ENCODE measurements at places on chromosomes 1 and 21.

DNA sequence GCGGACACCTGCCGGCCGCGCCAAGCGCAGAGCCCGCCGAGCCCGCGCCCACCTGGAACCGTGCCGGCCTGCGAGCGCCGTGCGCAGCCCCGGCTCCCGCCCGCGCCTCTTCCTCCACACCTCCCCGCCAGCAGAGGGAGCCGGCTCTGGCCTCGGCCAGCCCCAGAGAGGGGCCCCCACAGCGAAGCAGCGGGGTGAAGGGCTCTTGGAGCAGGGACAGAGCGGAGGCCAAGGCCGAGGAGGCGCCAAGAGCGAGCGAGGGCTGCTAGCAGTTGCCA, 50.1 kb upstream of the KRTAP19-8 start:
- no peak for DNase-seq

- DNase-seq, result no peak
Measured at GRCh38 chr1:162717548-162718184, 72.8 kb upstream of the HSD17B7 start.

- DNase-seq, result no peak
Measured at GRCh38 chr1:205662791-205663190, 17.5 kb downstream of the SLC45A3 start.

DNA sequence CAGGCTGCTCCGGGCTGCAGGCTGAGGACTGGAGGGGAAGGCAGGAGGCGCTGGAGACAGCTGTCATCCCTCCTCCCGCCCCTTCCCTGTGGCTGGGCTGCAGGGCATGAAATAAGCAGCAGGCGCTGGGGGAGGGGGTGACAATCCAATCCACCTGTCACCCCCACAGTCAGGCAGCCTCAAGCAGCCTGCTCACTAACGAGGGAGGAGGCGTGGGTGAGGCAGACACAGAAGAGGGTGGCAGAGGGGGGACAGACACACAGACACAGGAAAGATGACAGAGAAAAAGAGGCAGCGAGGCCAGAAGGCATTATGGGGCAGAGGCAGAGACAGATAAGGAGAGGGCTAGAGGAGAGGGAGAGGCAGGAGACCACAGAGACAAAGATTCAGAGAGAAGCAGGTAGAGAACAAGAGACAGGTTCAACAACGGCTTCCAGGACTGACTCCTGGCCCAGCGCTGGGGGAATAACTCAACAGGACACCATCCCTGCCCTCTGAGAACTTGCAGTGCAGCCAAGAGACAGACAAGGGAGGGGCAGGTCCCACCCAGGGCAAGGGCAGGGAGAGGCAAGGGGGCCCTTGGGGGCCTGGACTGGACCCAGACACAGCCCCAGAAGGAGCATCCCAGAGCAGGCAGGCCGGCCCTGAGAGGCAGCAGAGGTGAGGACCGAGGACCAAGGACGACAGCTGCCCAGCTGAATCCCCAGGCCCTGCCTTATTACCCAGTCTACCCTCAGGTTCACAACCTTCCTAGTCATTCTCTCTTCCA, 11.2 kb downstream of the MEF2D start:
- DNase-seq, result no peak

GRCh38 chr1:1150100-1150499, 23.6 kb upstream of the TTLL10 start:
- no peak for DNase-seq

DNA sequence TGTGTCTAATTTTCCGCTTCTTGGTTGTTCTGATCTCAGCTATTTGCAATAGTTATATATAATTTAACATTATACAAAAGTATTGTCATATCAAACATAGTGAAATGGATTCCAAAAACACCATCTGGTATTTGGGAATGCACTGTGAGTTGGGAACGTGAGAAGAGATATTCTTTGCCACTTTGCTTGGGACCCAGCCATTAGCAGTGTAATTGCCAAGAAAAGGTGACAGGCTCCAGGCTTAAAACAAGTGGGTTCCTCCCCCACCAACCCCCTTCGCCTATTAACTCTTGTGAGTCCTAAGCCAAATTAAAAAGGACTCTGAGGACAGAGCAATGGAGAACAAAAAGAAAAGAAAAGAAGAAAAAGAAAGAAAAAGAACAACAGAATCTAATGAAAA, 186.7 kb upstream of the NFIA start:
- no peak for DNase-seq

- no peak for DNase-seq
Measured at GRCh38 chr1:17635276-17635675, 95.8 kb downstream of the ARHGEF10L start.

- no peak for DNase-seq
Measured at GRCh38 chr1:56965191-56965590, 624 bp downstream of the C8B start.

GRCh38 chr1:20716232-20716631, 1.6 kb downstream of the KIF17 start:
- DNase-seq, result no peak

- no peak for DNase-seq
Measured at GRCh38 chr1:56451491-56451890, 127.9 kb downstream of the PLPP3 start.

- no peak for DNase-seq
Measured at GRCh38 chr1:235047331-235047871, 81.2 kb downstream of the TOMM20 start.

DNA sequence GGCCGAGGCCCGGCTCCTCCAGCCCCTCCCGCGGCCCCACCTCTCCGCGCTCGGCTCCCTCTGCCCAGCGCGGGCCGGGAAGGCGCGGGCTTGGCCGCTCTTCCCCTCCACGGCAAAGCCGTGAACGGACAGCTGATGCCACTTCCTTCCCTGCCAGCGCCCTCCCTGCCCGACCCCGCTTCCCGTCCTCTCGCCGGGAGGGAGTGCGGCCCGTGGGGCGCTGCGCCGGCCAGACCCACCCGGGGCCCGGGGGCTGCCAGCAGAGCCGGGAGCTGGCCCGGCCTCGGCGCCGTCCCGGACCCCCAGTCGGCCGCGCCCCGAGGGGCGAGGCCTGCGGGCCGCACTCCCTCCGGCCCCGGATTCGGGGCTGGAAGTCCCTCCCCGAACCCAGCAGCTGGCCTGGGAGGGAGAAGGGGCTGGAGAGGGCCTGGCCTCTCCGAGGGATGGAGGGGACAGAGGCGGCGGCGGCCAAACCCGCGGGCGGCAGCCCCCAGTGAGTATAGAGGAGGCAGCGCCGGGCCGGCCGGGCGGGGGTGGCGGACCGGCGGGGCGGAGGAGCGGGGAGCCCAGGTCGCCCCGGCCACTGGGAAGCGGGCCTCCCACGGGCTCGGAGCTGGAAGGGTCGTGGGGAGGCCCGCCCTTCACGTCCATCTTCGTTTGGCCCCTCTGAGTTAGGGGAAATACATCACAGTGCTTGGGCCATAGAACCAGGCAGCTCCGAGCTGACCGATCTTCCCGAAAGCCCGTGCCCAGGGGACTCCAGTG, at the start of gene KIAA1614:
Gene KIAA1614, plus strand, starts transcription at position 97 of the 765 bp plus-strand sequence. Its CDS starts 347 bp downstream, at position 444.
- peak; percentile 61 for DNase-seq

GRCh38 chr1:168180148-168180524, 1.4 kb downstream of the TIPRL start:
- DNase-seq, result no peak

GRCh38 chr1:173717238-173717637, 2.5 kb downstream of the KLHL20 start:
- DNase-seq, result no peak

DNA sequence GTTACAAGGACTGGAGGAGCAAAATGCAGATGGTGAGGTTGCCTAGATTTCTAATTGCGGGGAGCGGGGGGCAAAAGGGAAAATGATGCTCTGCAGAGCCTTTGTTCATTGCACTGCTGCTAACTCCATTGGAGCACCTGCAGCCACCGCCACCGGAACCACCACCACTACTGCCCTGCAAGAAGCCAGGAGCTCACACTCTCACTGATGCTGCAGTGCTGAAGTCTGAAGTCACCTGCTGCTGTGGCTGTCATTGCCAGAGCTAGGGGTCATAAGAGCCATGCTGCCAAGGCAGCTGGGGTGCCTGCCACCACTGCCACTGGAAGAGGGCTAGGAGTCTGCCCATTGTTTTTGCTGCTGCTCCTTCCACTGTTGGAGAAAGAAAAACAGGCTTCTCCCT, 7.3 kb upstream of the HPCAL4 start:
- DNase-seq, result no peak

GRCh38 chr1:175171036-175171913, 21.3 kb downstream of the KIAA0040 start:
- no peak for DNase-seq

GRCh38 chr1:219324629-219325367, 151.1 kb downstream of the LYPLAL1 start:
- no peak for DNase-seq

GRCh38 chr1:100308777-100309176, 42.8 kb downstream of the RTCA start:
- no peak for DNase-seq

GRCh38 chr1:30409476-30410152, 313.8 kb downstream of the MATN1 start:
- peak; percentile 47 for DNase-seq

DNA sequence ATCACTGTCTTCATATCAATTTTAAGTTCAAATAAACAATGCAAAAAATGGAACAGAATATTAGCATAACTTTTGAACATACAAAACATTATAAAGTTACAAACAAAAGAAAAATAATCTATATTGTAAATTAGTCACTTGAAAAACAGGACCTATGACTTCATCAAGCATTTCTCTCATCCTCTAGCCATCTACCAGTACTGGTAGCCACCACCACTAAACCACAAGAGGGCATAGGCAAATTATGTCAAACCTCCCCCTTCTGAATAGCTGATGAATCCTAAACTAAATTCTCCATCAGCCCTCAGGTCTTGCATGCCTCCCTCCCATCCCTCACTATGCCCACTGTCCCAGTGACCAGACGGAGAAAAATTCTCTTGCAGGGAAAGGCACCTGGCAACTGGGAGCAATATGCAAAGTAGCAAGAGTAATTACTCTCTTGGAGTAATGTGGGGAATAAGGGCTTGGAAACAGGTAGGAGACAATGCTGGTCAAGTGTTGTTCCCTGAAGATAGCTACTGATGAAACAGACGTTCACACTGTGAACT, 37.1 kb downstream of the SSX2IP start:
- no peak for DNase-seq

DNA sequence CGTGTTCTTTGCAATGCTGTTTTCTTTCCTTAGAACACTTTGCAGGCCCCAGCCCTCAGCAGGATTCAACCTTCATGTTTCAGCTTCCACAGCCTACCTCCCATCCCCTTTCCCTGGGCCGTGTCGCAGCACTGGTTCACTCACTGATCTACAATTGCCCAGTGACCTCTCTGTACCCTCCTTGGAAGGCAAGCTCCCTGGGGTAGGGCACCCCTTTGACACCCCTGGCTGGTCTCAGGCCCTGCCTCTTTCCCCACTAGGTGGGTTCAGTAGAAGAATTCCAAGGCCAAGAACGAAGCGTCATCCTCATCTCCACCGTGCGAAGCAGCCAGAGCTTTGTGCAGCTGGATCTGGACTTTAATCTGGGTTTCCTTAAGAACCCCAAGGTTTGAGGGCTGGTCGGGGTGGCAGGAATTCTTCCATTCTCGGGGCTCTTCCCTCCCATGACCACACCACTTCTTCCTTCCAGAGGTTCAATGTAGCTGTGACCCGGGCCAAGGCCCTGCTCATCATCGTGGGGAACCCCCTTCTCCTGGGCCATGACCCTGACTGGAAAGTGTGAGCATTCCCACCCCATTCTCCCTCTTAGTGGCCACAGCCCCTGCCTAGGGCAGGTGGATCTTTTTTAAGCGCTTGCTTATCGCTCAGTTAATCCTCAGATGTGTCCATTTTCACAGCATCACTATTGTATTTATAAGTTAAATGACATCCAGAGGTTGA, 7.3 kb downstream of the RHOC start:
- DNase-seq, result peak; percentile 53

GRCh38 chr1:221712198-221712684, 29.6 kb downstream of the DUSP10 start:
- DNase-seq, result peak; percentile 69

DNA sequence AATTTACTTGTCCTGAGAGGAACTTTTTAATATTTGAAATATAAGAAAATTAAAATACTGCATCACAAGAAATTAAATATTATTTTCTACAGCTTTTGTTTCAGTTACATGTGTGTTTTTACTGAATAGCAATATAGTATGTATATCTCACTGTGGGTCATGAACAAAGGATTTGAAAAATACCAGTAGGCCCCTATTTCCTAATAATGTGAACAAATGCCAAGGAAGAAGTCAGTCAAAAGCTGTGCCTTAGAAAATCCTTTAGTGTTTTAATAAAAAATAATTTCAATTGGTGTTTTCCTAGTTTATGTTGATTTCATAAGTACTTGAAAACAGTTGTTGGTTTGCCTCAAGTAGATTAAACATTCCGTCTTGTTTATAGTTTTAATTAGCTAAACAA, 46.7 kb downstream of the SMYD3 start:
- no peak for DNase-seq

DNA sequence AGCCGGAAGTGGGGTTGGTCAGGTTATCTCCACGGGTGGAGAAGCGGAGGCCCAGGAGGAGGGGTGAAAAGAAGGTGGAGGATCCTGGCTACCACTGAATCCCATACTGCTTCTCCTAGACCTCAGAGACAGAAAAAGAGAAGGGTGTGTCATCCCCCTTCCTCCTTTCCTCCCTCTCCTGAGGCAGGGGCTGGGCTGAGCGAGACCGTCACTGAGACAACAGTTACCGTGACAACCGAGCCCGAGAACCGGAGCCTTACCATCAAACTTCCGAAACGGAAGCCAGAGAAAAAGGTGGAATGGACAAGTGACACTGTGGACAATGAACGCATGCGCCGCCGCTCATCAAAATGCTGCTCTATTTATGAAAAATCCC, 42.1 kb upstream of the NBPF3 start:
- no peak for DNase-seq

DNA sequence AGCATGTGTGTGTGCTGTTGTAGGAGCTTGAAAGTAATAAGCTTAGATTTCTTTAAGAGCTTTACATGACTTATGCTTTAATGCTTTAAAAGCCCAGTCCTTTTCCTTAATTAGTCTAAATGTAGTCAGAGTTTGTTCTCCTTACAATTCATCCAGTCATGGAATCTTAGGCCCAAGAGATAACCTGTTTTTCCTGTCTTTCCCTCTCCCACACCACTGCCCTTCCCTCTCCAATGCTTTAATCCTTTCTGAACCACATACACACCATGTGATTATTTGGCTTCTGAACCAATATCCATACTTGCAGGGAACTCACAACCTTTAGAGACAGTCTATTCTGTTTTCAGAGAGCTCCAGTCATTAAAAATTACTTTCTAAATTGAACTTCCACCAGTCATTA, 37.6 kb downstream of the ALG6 start:
- DNase-seq, result no peak

GRCh38 chr1:159879977-159880376, 17.5 kb upstream of the VSIG8 start:
- no peak for DNase-seq

- no peak for DNase-seq
Measured at GRCh38 chr21:20419772-20420171, 578.4 kb upstream of the NCAM2 start.

GRCh38 chr21:46493828-46494227, 35.1 kb downstream of the DIP2A start:
- DNase-seq, result no peak

Measured in natural killer cell treated with Interleukin-12 subunit alpha and Interleukin-12 subunit beta and Interleukin-15 and Interleukin-18, amount 100 ng/mL, for 72 hours (primary cell).